Effector CD4-positive, alpha-beta T cell (primary cell): ENCODE measurements at places on chromosomes 16 and 17.
A peak's percentile ranks its signal among the peaks of the same experiment; 100 is the strongest.

DNA sequence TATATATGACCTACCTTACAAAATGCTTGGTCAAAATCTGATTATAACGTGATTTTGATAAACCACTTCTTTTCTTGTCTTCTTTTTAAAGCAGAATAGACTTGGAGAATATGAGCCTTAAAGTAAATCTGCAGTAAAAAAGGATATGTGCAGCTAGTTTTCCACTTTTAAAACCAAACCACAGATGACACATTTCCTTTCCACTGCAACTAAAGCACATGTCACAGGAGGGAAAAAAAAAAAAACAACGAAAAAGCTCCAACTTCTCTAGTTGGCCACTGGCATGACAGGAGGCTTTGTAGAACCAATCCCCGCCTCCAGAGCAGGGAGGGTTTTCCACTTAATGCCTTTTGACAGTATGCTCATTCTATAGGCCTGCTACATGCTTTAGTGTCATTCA lies at the start of gene EVI2A:
Gene EVI2A, minus strand, starts transcription at position 142 of the 400 bp plus-strand sequence. CDS start 2,609 bp downstream, outside the sequence.
- peak; percentile 73 for DNase-seq

DNA sequence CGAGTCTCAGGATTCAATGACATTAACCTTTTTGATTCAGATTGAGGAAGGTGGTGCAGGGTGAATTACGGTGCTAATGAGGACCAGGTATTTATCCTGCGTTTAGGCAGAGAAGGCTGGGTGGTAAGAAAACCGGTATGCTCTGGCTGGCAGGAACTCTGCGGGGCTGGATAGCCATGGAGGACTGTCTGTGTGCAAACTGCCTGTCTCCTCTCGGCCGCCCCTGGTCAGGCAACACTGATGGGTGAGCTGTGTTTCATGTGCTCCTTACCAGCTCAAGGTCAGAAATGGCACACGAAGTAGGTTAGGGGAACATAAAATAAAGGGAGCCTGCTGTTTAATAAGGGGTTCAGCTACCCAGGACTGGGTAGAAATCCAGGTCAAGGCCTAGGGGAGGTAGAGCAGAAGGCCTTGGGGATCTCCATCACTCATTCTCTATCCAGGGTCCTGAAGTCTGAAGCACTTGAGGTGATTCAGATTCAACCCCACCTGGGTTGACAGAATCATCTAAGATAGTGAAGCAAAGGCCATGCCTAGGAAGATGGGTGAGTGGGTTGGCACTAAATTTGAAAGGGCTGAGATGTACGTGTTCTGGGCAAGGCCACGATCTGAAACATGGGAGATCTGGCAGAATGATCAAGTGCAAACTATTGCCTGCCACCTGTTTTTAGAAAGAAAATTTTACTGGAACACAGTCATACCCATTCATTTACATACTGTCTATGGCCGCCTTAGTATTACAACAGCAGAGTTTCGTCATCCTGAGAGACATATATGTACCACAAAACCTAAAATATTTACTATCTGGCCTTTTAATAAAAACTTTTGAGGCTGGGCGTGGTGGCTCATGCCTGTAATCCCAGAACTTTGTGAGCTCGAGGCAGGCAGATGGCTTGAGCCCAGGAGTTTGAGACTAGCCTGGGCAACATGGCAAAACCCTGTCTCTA lies 292.5 kb downstream of the XYLT1 start:
- no peak for DNase-seq

GRCh38 chr17:9181640-9182039 lies 160.3 kb downstream of the NTN1 start:
- no peak for DNase-seq

GRCh38 chr16:14502932-14503741 lies 126.9 kb downstream of the PARN start:
- no peak for DNase-seq

DNA sequence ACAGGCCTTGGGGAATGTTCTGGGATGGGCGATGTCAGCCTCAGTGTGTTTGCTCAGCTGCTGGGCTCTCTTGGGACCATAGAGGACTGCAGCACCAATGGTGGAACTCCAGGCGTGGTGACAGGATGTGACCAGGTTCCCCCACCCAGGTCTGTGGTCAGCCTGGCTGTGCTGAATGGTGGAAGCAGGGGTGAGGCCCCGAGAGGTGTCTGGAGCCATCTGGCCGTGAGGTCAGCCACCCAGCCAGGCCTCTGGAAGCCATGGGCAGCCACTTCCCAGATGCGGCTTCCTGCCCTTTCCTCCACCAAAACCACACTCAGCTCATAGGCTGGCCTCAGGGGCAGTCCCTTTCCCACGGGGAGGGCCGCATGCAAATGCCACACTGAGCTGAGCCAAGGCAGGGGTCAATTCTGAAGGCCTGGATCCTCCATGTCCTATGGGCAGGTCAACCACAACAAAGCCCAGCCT lies 7.8 kb upstream of the MAPK7 start:
- DNase-seq: no peak

GRCh38 chr17:82881900-82882714 lies 42.3 kb upstream of the ZNF750 start:
- no peak for DNase-seq

DNA sequence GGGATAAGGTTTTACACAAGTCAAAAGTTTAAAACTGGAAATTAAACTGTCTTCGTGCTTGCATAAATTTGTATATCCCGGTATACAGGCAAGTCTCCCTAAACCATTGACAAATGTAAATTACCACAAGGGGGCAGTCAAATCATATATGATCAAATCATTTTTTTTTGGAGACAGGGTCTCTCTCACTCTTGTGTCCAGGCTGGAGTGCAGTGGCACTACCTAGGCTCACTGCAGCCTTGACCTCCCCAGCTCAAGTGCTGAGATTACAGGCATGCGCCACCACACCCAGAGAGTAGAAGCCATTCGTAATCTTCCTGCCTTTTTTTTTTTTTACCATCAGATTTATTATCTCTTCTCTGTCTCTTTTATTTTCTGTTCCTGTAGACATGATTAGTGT lies 18.5 kb downstream of the TOP2A start:
- no peak for DNase-seq

- DNase-seq: no peak
Observed at GRCh38 chr17:63688396-63689020, 11.4 kb downstream of the LIMD2 start.
